ENCODE measurements at places on chromosomes 6 and 20. TPM values are rescaled to one million over a fixed set of nuclear protein-coding genes. Genes with fewer than 3 reads are reported as not detected.

Gene CDK19
- 5.8 TPM for total RNA-seq

DNA sequence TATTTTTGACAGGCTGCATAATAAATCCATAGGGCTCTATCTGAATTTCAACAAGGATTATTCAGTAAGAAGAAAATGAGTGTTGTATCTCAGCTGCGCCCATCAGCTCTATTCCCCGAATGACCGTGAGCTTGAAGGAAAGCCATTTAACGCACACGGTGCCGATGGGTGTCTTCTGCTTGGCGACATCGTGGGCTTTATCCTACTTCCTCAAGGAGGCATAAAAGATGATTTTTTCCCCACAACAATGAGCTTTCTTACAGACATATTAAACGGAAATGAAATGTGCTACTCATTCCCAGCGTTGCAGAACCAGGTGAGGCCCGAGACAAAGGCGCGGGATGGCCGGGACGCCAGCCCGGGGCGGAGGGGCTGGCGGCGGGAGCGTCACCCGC is 710 bp downstream of the DYNLT1 start:
- DNase-seq, result no peak

Gene ZNF311
- 0.36 TPM for total RNA-seq

DNA sequence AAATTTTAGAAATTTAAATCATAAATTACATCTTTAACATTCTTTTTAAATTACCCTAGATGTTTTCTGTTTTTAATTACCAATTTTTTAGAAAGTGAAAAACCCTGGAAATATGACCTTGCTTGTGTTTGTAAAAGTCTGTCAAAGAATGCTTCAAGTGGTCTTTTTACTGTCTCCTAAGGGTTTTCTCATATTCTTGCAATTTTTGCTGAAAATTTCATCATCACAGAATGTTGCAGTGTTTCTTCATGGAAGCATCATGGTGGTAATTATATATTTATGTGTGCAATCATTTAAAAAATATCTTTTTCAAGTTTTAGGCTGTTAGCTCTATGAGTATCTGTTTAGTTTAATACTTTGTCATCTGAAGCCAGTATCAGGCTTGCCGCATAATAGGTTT is 178.2 kb downstream of the HDGFL1 start:
- no peak for DNase-seq

Gene FAM209B
- 0.58 TPM for total RNA-seq

Gene HTR1E
- total RNA-seq, result not detected

DNA sequence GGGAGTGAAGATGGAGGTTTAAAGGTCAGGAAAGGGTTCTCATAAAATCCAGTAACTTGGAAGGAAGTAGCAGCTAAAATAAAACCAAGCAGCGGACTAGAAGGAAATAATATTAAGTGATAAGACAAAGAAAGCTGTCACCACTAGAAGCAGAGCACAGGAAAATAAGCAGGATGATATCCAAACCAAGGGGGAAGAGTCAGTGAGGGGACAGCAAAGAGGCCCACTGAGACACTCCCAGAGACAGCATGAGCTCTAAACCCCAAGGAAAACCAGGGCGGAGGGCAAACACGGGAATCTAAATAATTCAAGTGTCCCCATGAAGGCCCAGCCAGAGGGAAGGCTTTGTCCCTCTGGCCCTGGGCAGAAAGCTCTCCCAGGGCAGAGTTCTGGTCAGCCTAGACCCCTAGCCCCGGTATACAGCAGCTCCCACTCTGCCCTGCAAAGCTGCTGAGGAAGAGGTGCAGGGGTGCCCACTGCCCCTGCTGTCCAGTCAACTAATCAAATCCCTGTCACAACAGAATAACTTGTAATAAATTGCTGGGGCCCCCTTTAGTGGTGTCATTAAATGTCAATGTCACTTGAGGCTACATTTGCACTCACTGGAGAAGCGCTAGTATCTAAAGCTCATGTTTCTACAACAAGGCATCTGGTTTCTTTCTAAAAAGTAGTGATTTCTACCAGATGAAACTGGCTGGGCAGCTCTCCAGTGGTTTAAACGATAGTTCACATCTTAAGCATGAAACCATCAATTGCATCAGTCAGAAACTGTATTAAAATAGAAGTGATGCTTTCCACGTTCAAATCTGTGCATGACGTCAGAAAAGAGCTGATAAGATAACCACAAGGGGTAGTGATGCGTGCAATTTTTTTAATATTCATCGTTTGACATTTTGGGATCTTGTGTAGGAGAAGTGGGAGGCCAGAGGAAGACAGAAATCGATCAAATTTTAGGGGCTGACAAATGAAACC is 13.6 kb downstream of the PDE10A start:
- no peak for DNase-seq

Gene MUC22
- total RNA-seq, result not detected

GRCh38 chr6:108941859-108942258 is 93.6 kb downstream of the ARMC2 start:
- no peak for DNase-seq

GRCh38 chr6:15255909-15256395 is 10.1 kb downstream of the JARID2 start:
- no peak for DNase-seq

DNA sequence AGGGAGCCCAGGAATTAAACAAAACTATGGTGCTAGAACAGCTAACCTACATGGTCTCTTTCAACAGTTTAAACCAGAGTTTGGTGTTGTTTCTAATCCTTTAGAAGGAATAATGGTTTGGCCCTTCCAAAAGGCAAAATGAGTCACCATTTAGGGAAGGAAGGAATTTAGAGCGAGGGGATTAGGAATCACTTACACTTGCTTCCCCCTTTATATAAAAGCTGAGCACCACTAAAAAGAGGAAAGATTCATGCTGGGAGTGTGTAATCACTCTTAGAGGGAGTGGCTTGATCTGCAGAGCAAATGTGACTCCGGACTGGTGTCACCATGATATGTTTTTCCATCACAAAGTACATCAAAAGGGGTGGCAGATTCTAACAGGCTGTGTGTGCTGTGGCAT is 63.6 kb downstream of the F13A1 start:
- no peak for DNase-seq

- no peak for DNase-seq
Observed at GRCh38 chr6:51953246-51953645, 134.2 kb downstream of the PKHD1 start.

GRCh38 chr6:20919677-20920385 is 385.6 kb downstream of the CDKAL1 start:
- no peak for DNase-seq

Gene PACRG
- 1.1 TPM for total RNA-seq

- DNase-seq, result no peak
Observed at GRCh38 chr6:16274885-16275589, 36.6 kb downstream of the GMPR start.

DNA sequence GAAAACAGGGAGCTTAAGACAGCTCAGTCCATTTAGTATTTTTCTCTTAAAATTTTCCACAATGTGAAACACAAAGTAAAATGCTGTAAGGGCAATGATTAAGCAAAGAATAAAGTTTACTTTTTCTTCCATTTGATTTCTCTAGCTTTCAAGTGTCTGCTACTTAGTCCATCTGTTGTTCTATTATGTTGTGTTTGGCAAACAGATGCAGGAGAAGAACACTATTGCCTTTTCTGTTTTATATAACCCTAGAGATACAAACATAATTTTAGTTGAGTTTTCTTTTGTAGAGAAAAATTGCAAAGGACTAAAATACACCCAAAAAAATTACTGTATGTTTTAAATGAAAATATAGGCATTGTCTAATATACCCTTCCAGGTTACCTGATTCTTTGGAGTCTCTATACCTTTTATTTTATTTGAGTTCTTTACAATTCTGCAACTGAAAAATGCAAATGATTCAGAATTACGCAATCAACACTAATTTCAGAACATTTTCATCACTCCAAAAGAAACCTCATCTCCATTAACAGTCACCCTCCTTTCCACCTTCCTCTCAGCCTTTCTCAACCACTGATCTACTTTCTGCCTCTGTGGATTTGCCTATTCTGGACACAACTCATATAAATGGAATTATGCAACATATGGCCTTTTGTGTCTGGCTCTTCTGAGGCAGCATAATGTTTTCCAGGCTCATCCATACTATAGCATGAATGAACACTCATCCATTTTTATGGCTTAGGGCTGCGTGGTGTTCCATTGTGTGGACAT is 96.9 kb downstream of the MKKS start:
- no peak for DNase-seq

Gene OR2B6
- total RNA-seq, result not detected

DNA sequence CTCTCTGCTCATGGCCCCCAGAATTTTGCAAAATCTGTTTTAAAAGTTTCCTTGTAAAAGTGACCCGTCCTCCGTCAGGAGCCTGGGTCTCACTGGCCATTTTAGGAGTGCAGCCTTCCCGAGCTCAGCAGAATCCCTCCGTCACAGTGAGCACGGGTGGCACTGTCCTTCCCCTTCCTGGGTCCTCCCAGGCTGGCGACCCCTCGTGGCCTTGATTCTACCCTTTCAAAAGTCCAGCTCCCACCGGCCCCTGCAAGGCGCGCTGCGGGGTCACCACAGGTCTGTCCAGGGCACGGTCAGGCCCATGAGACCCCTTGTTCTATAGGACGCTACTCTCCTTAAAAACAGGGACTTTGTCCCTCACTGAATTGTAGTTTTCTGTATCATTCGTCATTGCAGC is 112.7 kb downstream of the PSMB1 start:
- DNase-seq, result no peak

GRCh38 chr20:728256-728944 is 39.9 kb downstream of the SLC52A3 start:
- peak; percentile 41 for DNase-seq

DNA sequence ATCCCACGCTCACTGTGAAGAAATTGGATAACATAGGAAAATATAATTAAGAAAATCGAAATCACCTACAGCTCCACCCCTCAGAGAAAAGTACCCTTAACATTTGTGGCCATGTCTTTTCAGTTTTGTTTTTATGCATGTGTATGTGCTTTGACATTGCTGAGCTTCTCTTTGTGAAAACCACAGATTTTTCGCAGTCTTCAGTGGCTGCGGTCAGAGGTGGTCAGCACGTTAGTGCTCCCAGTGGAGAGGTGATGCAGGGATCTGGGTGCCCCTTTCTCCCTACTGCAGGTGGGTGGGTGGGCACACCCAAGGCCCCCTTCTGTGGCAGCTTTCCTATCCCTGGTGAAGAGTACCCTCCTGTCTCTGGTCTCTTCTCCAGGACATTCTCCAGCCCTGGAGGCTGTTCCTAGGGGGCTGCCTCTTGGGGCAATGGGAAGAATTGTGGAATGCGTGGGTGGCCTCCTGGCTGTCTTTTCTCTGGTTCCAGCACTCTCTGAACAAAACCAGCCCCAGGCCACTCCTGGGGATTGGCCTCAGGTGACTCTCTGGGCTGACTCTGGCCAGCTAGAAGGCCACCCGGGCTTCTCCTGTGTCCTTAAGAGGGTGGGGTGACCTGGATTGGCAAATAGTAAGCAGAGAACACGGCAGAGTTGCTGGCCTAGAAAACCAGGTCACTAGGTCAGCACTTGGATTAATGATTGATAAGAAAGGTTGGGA is 49.8 kb upstream of the FANCE start:
- DNase-seq, result no peak

GRCh38 chr20:58440021-58440767 is 51.2 kb downstream of the VAPB start:
- DNase-seq, result no peak

Gene CCN6
- total RNA-seq, result not detected

GRCh38 chr6:108897371-108897770 is 49.1 kb downstream of the ARMC2 start:
- no peak for DNase-seq

Gene FHL5
- total RNA-seq, result 8.8 TPM

Gene C20orf202
- total RNA-seq, result 0.24 TPM

GRCh38 chr6:53924277-53924676 is 129.5 kb downstream of the LRRC1 start:
- no peak for DNase-seq

GRCh38 chr6:34144581-34145160 is 1.2 kb downstream of the GRM4 start:
- DNase-seq, result peak; percentile 50

DNA sequence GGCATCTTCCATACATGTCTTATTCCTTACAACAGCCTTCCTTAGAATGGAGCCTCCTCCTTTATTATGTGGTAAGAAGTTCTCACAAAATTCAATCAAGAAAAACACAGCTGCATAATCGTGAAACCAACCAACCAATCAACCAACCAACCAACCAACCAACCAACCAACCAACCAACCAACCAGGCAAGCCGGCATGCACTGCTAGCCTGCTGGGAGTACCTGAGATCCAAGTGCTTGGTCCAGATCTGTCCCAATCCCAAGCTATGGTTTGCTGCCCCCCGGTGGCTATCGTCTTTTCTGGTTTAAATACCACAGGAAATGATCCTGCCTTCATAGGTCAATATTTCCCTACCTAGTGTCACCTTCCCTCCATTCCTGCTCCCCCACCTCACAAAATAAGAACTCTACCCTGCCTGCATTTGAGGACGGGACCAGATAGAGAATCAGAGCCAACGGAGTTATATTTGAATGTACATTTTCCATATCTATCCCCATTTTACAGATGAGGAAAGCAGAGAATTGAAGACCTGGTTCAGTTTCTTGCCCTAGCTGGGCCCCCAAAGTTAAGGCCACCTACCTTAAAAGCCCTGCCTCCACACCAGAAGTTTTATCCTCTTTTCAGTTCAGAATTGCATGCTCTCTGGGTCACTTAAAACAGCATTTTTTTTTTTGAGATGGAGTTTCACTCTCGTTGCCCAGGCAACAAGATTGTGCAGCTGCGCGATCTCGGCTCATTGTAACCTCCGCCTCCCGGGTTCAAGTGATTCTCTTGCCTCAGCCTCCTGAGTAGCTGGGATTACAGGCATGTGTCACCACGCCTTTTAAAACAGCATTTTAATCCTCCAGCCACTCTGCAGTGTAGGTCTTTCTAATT is 27.1 kb downstream of the RAB44 start:
- DNase-seq, result peak; percentile 80

Gene TRIM40
- not detected for total RNA-seq

Gene KCNK15
- total RNA-seq, result 0.46 TPM

- peak; percentile 89 for DNase-seq
Observed at GRCh38 chr20:50724851-50725723, 6.3 kb upstream of the PARD6B start.

Gene OLIG3
- total RNA-seq, result not detected

- DNase-seq, result no peak
Observed at GRCh38 chr6:68615938-68616337, 19.1 kb upstream of the ADGRB3 start.

Gene DST
- 330 TPM for total RNA-seq

Gene OR5V1
- not detected for total RNA-seq

Gene ZBTB22
- total RNA-seq, result 11.4 TPM

DNA sequence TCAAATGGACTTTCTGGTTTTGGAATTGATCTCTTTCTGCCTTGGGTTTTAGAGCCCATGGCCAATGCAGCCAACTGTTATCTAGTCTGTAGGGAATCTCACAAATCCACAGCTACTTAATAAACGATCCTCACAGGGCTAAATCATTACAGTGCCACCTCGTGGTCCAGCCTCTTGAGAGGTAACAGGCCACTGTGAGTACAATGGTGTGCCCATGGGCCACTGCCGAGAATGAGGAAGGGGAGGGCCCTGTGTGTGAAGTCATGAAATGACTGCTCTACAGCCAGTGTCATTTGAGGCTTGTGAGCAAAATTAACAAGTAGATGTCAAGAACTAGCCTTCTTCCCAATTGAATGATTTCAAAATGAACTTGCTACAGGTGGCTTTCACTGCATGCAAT is 54.3 kb upstream of the GMPR start:
- DNase-seq, result peak; percentile 60

GRCh38 chr6:1042583-1043457 is 269.1 kb upstream of the FOXQ1 start:
- DNase-seq, result no peak

GRCh38 chr20:37697314-37697713 is 3.5 kb downstream of the CTNNBL1 start:
- DNase-seq, result no peak
